ENCODE measurements at places on chromosomes 3 and 15.

DNA sequence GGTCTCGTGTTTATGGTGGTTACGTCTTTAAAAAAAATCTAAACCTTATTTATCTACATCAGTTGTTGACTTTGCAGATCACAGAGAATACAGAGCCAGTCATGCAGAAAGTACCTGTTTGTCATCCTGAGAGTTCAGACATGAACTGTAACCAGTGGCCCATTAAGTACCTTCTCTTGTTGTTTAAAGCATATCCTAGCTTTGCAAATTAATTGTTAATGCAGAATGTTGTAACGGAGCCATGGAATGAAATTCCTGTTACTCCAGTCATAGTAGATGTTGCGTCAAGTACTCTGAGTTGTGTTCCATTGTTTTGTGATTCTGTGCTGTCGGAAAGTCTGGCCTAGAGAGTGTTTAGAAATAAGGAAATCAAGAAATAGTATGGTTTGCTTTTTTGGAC lies 205.2 kb downstream of the RBMS3 start:
- no peak for DNase-seq

- no peak for DNase-seq
Observed at GRCh38 chr3:155747946-155748290, 3.0 kb upstream of the PLCH1 start.

GRCh38 chr3:13113346-13114330 lies 40.4 kb upstream of the IQSEC1 start:
- no peak for DNase-seq

DNA sequence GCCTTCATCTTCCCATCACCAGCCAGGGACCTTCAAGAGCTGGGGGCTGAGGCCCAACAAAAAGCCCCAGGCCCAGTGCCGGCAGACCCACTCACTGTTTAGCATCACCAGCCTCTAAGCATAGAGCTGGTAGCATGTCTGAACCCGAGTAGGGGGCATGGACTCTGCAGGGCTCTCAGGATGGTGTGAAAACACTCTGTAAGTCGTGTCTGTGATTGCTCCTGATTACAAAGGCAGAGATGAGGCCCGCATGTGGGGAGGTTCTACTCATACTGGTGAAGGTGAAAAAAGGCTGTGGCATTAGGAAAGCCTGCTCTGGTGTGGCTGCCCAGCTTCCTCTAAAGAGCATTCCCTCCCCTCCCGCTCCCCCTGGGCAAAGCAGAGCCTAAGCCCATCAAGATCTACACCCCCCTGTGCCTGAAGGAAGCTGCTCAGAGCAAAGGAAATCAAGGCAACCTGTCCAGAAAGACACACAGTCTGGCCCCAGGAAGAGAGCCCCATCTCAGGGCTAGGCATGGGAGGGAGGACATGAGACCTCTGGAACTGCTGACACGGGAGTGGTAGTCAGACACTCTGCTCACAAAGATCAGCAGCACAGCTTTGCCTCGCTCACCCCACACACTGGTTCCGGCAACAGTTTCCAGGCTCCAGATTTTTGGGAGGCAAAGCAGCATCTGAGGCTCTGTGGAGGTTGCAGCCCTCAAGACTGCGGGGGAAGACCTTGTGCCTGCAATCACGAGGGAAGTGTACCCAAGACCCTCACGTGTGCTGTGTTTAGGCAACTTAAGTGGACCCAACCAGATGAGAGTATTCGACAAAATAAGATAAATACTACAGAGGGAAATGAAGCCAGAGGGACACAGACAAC lies 36.7 kb downstream of the CCDC12 start:
- DNase-seq, result no peak

DNA sequence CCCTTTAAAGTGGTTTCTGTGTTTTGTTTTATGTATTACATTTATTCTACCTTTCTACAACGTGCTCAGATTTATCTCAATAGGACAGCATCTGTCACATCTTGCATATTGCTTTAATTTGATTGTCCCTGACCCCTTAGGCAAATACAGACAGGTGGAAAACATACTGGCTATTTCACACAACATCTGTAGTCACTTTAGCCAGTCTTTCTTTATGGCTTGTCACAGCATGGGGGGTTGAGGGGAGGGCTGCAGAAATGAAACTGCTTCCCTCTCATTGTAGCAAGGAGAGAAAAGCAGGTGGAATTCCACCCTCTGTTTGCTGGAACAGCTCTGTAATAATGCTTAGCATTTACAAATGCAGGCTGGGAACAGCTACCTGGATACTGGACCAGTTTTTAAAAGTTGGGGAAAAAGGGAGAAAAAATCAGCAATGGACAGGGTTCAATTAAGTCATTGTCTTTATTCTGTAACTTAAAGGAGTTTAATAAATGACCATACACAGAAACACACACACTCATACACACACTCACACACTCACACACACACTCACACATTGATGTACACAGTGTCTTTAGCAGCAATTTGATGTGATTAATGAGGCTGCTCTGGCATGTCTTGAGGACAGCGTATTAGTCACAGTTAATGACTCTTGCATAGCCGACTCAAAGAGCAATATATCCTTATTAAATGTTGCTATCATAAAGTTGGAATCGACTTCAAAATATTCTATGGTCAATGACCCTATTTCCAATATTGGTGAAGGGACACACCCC lies 283.7 kb upstream of the GBE1 start:
- no peak for DNase-seq

All from stimulated activated CD8-positive, alpha-beta memory T cell treated with anti-CD3 and anti-CD28 coated beads, Interleukin-7, amount 100 ng/mL, for 1 hour (primary cell).